Activated naive CD4-positive, alpha-beta T cell (primary cell): ENCODE measurements at places on chromosomes 11 and 22.

GRCh38 chr11:2655016-2655719 is 44.6 kb downstream of the KCNQ1OT1 start:
- DNase-seq = no peak

DNA sequence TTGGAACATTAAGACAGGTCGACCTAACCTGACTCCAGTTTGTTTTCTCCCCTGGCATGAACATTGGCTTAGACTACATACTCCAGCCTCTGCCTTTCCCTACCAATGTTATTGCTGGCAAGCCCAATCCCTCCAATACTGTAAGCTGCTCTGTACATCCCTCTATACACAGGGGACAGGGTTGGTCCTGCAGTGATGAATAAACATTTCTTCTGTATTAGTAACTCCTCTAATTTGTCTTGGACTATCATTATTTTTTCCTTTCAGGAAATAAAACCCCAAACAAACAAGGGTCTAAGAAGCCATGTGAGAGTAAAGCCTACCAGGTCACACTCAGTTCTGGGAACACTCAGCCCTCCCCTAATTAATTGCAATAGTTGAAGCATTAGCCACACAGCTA is 35.1 kb upstream of the FJX1 start:
- DNase-seq = no peak

DNA sequence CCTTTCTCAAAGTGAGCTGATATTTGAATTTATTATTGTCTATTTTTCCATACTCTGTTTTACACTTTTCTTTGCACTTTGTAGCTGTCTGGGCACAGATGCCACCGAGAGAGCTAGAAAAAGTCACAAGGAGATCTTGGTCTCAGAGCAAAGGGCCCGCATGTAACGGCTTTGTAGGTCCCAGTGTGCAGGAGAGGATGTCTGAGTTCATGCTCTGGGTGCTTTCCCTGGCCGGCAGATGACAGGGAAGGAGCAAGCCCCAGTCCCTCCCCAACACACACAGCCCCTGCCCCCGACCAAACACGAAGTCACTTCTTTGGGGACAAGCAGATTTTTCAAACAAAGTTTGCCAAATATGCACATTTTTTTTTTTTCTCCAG is 55.8 kb downstream of the SMIM38 start:
- DNase-seq = no peak

DNA sequence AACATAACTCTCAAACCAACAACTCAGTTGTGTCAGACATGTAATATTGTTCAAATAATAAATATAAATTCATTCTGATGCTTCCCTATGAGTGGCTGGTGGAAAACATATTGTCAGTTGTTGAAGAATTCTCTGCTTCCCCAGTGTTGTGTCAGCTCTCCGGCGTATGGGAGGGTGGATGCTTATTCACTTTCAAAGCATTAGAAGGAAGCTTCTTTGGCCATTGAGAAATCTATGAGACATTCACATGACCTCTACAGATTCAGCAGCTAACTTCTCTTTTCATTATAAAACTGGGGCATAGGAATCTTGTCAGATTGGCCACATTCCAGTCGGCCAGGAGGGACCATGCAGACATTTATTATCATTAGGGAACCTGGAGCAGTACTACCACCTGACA is 2.9 kb downstream of the OR51V1 start:
- DNase-seq = no peak

DNA sequence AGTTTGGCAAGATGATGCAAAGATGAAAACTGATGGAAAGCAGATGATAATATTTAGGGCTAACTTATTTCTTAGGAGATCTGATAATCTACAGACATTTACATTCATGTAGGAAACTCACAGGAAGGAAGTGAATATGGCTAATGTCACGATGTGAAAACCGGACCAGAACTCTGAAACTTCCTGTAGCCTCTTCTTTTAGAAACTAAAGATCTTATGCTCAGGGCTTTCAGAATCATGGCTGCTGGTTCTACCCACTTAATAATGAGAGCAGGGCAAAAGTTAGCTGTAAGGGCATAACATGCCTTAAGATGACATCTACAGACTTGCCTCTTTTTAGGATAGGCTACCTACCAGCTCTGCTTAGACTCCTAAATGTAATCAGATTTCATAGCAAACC is 15.2 kb downstream of the CPSF7 start:
- no peak for DNase-seq

DNA sequence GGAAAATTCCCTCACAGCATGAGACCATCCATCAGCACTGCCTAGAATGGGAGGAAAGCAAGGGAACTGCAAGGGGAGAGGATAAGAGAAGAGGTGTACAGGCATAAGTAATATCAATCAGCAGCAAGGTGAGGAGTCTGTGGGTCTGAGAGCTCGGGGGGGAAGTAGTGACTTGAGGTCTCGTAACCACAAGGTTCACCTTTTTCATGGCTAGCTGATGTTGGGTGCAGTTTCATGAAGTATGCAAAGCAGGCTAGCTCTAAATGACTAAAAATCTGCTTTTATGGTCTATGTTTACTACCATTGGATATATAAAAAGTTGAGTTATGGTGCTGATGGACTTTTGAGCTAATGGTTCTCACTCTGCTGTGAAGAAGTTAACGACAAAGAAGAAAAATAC is 35.8 kb downstream of the OR4C6 start:
- no peak for DNase-seq

GRCh38 chr11:110301577-110301976 is 5.2 kb upstream of the RDX start:
- no peak for DNase-seq

- DNase-seq = no peak
These were observed 788.7 kb downstream of the OPCML start for GRCh38 chr11:132743601-132744000.
